Stimulated activated CD4-positive, alpha-beta T cell treated with anti-CD3 and anti-CD28 coated beads, Interleukin-1b, Interleukin-23, amount 100 ng/mL, for 24 hours (primary cell): ENCODE measurements at places on chromosomes 11 and 22.

- no peak for DNase-seq
Observed at GRCh38 chr11:27158456-27159334, 118.1 kb downstream of the BBOX1 start.

GRCh38 chr11:88709567-88709966 lies 356.2 kb downstream of the GRM5 start:
- DNase-seq: no peak

GRCh38 chr11:118708296-118708695 lies 28.8 kb upstream of the TREH start:
- DNase-seq: no peak

- no peak for DNase-seq
Observed at GRCh38 chr22:17999851-18000250, 24.5 kb downstream of the MICAL3 start.

DNA sequence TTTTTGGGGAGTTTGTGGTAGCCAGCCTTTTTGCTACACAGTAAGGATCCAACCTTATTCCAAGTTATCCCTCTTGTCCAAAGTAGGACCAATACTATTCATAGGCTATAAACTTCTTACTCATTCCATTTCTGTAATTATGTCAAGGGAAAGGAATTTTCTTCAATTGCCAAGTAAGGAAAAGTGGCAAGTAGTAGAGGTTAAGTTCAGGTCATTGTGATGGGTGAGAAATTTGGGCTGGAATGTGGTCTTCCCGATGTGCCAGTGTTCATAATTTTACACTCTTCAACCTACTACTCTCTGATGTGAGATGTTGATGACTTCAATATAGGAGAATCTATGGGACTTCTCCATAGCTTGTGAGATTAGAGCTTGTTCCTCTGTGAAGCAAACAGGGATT lies 648.8 kb downstream of the METTL15 start:
- no peak for DNase-seq

DNA sequence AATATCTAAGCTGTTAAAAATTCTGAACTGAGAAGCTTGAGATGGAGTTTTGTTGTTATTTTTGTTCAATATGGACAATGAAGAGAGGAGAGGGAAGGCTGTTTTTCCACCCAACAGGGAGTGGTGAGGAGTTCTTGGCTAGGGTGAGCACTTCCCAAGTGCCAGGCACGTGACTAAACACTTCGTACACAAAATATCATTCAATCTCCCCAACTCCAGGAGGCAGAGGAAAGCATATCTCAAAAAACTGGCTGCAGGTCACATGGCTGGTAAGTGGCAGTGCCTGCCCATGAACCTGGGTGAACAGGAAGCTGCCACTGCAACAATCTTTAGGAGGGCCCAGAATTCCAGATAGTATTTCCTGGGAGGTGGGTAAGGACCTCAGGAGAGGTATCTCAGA lies 11.6 kb downstream of the ELF5 start:
- DNase-seq: no peak

DNA sequence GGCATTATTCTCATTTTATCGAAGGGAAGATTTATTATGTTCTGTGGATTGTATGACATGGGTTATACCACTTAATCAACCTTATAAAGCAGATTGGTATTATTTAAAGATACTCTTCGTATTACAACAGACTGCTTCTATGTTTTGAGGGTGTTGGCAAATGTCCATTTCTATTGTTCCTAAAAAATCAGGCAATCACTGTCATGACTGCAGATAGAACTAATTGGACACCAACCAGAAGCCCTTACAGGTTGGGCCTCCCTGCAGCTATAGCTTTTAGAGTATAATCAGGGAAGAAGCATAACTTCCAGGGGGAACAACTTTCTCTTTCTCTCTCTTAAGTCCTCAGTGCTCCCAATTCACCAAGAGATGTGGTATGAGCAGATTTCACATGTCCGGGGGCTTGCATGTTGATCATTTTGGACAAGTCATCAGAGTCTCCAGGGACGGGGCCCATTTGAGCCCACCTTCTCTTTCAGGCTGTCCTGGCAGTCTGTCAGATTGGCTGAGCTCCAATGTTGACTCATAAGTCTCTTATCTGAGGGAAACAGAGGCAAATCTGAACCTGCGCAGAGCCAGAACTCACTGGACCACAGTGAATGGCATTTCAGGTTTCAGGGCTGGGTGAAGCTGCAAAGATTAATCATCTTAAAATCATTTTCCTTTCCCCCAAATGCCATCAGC lies 264.0 kb upstream of the CCDC90B start:
- no peak for DNase-seq

DNA sequence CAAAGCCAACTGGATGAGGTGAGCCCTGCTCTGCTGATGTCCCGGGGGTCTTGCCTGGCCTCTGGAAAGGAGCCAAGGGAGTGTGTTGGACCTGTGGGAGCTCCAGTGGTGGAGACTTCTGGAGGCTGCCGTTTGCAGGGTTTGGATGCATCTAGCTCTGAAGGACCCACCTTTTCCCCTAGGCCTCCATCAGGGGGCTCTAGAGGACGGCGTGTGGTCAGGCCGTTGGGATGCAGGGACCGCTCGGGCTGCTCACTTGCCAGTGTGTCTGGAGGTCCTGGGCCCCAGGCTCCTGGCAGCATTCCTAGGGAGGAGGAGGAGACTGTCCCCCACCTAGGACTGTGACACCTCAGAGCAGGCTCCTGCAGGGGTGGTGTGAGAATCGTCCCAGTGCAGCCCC lies 58.3 kb downstream of the PRDM11 start:
- DNase-seq: no peak

DNA sequence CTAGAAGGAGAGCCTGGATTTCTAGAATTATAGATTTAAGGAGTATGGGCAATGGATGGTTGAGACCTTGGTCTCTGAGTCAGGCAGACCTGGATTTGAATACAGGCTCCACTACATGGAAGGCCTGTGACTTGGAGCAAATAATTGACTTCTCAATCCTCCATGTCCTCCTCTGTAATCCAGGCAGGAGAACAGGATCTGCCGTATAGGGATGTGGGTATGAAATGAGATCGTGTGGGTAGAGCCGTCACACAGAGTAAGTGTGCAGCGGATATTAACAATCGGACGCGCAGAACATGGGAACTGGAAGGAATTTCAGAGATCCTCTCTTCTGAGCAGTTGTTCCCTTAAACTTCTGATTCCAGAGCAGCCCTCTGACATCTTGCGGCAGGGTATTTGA lies 11.5 kb upstream of the TMPRSS13 start:
- DNase-seq: no peak

DNA sequence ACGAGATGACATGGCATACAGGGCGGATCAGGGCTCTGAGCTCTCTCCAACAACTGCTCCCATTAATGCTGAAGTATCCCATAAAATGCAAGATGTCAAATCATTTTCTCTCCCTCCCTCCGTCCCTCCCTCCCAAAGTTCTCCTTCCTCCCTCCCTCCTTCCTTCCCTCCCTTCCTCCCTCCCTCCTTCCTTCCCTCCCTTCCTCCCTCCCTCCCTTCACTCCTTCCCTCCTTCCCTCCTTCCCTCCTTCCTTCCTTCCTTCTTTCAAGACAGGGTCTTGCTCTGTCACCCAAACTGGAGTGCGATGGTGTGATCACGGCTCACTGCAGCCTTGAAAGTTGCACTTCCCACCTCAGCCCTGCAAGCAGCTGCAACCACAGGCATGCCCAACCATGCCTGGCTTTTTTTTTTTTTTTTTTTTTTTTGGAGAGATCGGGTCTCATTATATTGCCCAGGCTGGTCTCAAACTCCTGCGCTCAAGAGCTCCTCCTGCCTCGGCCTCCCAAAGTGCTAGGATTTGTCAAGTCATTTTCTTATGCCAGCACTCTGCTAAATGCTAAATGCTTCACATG lies 38.2 kb downstream of the TXN2 start:
- no peak for DNase-seq

- no peak for DNase-seq
Observed at GRCh38 chr22:40844951-40845350, 11.5 kb downstream of the ST13 start.

DNA sequence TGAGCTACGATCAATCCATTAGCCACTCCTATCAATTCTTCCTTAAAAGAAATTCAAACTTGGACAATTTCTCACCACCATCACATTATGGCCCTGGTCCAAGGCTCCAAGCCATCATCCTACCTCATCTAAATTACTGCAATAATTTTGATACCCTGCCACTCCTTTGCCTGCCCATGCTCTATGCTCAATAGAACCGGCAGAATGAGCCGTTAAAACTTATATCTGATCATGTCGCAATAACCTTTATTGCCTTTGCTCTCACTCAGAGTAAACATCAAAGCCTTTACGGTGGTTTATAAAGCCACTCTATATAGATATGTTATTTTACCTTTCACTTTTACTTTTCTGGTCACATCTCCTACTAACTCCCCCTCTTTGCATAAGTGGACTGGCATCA lies 2392.1 kb upstream of the RAG2 start:
- no peak for DNase-seq

DNA sequence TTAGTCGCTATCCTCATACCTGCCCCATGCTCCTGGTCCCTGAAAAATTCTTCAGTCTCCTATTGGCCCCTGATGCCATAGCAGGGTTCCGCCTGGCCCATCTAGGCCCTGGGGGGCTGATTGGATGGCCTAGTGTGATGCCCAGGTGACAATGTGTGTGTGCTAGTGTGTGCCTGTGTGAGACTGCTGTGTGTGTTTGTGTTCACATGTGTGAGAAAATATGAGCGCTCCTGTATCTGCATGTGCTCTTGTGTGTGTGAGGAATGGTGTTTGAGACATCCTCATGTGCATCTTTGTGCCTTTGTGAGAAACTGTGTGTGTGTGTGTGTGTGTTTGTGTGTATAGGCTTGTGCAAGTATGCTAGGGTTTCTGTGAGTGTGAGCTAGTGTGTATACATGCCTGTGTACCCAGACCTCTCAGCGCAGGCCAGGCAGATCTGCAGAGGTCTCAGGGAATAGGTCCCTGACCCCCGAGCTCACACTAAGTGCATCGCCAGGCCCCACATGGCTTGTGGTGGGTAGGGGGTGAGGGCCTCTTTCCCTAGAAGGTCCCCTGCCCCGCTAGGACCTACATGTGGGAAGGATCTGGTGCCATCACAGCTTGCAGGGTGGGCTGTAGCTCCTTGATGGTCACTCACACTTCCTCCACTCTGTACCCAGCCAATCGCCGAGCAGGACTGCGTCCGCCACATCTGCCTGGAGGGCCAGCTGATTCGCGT lies 64.6 kb downstream of the OTOG start:
- no peak for DNase-seq

DNA sequence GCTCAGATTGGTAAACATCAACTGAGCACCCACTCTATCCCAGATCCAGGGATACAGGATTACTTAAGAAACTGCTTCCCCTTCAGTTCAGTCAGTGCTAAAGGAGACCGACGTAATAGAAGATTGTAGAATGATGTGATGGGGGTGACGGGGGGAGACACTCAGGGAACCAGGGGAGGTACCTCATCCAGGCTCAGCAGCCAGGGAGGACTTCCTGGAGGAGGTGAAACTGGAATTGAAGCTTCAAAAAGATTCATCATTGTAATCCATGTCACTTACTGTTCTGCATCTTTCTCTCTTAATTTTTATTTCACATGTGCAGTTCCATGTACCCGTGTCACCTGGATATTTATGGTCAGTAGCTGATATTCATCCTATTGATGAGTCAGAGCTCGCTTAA lies 19.1 kb upstream of the TEF start:
- DNase-seq: no peak

DNA sequence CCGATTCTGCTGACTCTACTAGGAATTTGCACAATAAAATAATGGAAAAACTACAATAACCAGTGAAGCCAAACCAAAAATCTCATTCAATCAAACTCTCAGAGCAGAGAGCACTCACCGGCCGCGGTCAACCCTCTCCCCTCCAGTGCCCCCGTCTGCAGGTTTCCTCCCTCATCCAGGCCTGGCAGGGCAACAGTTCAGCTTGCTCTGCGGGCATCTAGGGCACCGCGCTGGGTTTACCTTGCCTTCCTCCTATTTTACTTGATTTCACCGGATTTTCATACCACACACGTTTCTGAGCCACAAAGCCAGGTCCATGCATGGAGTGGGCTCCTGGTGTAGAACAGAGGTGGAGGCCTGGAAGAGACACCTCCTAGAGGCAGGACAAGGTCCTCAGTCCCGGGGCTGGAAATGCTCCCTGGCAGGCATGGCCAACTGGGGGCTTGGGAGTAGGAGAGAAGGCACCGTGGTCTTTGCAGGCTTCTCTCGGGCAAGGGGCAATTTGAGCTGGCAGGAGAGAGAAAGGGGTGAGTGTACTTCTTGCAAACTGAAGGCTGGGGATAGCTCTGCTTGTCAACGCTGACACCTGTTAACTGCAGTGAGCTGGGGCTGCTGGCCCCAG lies 938.4 kb downstream of the BRD1 start:
- DNase-seq: no peak

DNA sequence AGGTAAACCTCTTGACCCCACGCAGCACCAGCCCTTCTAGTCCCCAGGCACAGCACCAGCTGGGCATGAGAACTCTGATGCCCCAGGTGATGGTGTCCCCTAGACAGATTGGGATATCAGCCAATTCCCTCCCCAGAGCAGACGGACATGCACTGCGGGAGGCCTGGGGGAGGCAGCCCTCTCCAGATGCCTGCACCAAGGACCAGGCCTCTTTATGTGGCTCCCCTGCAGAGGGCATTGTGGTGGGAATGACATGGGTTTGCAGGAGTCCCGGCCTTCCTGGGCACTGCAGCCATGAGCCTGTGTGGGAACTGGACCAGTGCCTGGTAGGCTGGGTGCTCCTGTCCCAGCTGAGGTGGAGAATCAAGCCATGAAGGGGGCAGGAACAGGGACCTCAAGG lies 25.9 kb downstream of the PPM1F start:
- no peak for DNase-seq

- DNase-seq: no peak
Observed at GRCh38 chr11:117482881-117483280, 155.2 kb downstream of the CEP164 start.

GRCh38 chr11:81869351-81870065 lies 864.2 kb downstream of the FAM181B start:
- DNase-seq: peak; percentile 50

GRCh38 chr22:45334528-45334927 lies 24.8 kb downstream of the FAM118A start:
- no peak for DNase-seq

DNA sequence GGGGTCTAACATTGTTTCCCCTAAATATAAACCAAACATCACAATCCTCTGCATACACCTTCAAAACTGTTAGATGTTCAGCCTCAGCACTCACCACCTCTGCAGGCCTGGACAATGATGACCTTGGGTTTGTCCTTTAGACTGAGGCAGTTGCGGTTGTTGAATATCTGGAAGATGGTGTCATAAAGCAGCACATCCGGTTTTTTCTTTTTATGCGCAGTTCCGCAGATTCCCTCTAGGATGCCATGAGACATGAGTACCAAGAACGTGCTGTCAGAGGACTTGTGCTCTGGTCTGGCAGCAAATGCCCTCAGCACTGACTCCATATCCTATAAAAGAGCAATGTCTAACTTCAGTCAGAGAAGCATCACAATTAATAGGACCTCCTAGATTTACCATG lies 22.8 kb downstream of the CASP5 start:
- no peak for DNase-seq
